ENCODE measurements at places on chromosomes 11 and 22. TPM values are rescaled to one million over a fixed set of nuclear protein-coding genes. Genes with fewer than 3 reads are reported as not detected.

Gene OR52E1
- total RNA-seq, result not detected

Gene PICALM
- 194 TPM for total RNA-seq

Gene ANO1
- not detected for total RNA-seq

Gene OR51B5
- not detected for total RNA-seq

Gene SYNGR1
- 1.1 TPM for total RNA-seq

Gene C11orf16
- total RNA-seq, result not detected

Gene OR8A1
- total RNA-seq, result not detected

Gene UPK3A
- not detected for total RNA-seq

Gene PLAAT5
- 1.8 TPM for total RNA-seq

GRCh38 chr22:17777005-17777716 lies 2.9 kb upstream of the BID start:
- DNase-seq, result peak; percentile 75
- H3K27ac ChIP-seq, result peak overlapping the region; percentile 92
- H3K27me3 ChIP-seq, result no peaks in the 10 kb centered on the region
- no peaks in the 10 kb centered on the region for H3K36me3 ChIP-seq
- H3K4me1 ChIP-seq, result peaks cover 91% of the 10 kb centered on the region

- H3K4me3 ChIP-seq, result no peak overlapping the region
- H3K27me3 ChIP-seq, result no peaks in the 10 kb centered on the region
- no peak for DNase-seq
- H3K36me3 ChIP-seq, result no peaks in the 10 kb centered on the region
- no peak overlapping the region for H3K27ac ChIP-seq
- H3K4me1 ChIP-seq, result no peaks in the 10 kb centered on the region
Measured at GRCh38 chr11:42669248-42669976, 642.4 kb upstream of the API5 start.

DNA sequence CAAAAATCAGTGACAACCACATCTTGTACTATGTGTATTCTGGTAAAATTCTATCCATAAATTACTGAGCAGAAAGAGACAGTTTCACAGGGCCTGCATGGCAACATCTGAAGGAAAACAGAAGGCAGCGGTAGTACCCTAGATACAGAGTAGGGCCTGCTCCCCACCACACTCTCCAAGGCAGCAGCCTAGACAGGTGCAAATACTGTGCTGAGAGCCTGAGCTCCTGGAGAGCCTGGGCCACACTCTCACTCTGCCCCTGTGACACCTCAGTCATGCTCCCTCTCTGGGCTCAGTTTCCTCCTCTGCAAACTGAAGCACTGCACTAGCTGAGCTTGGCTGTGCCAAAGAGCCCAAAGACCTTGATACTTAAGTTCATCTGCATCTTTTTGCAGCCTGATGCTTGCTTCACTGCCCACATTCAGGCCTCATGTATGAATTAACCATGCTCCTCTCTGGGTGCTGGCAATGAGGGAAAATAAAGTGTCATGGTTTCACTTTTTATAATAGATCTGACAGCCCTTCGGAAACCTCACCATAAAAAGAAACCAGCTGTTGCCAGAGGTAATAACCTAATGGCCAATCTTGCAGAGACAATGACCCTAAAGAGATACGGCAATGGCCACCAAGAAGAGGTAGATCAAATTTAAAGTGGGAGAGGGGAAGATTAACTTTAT lies 104.7 kb downstream of the PLEKHA7 start:
- H3K36me3 ChIP-seq, result no peaks in the 10 kb centered on the region
- no peak overlapping the region for H3K27ac ChIP-seq
- H3K27me3 ChIP-seq, result no peaks in the 10 kb centered on the region
- no peak overlapping the region for H3K4me3 ChIP-seq
- no peaks in the 10 kb centered on the region for H3K4me1 ChIP-seq

DNA sequence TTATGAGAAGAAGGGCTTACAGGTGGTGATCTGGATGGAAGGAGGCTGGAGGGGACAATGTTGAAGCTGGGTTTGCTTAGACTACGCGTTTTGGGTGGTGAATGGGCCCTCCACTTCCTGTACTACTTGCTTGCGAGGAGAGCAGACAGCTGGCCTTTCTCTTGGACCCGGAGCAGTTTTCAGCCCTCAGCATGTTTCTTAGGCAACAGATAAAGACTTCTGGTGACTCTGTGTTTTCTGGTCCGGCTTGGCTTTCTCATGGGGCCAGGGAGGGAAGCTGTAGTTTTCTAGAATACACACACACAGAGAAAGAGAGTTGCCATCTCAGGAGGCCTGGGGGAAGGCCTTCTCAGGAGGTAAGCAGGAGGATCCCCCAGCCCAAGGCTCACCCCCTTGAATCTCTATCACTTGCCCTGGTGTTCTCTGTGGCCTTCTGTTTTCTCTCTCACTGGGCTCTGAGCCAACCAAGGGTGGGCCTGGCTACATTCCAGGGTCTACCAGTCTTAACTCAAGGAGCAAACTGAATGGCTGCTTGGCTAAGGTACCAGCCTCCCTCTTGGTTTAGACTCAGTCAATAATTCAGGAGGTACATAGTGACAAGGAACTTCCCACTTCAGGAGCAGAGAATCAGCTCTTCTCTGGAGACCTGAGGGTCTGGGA lies 2.4 kb downstream of the CCS start:
- peaks cover 6% of the 10 kb centered on the region for H3K36me3 ChIP-seq
- H3K4me3 ChIP-seq, result no peak overlapping the region
- peaks cover 21% of the 10 kb centered on the region for H3K4me1 ChIP-seq
- DNase-seq, result peak; percentile 13
- H3K27me3 ChIP-seq, result no peaks in the 10 kb centered on the region
- H3K27ac ChIP-seq, result peak overlapping the region; percentile 5

GRCh38 chr11:117094776-117095175 lies 3.5 kb downstream of the SIK3 start:
- DNase-seq, result no peak
- H3K36me3 ChIP-seq, result peaks cover 2% of the 10 kb centered on the region
- H3K27ac ChIP-seq, result peak overlapping the region; percentile 17
- H3K27me3 ChIP-seq, result no peaks in the 10 kb centered on the region

GRCh38 chr11:93051186-93051585 lies 81.7 kb downstream of the MTNR1B start:
- H3K36me3 ChIP-seq, result no peaks in the 10 kb centered on the region
- no peak for DNase-seq
- H3K27me3 ChIP-seq, result no peaks in the 10 kb centered on the region
- no peak overlapping the region for H3K27ac ChIP-seq
- H3K4me1 ChIP-seq, result no peaks in the 10 kb centered on the region

GRCh38 chr11:12215181-12215593 lies 104.8 kb downstream of the MICAL2 start:
- peaks cover 79% of the 10 kb centered on the region for H3K36me3 ChIP-seq
- H3K4me3 ChIP-seq, result no peak overlapping the region
- DNase-seq, result no peak
- no peaks in the 10 kb centered on the region for H3K4me1 ChIP-seq

DNA sequence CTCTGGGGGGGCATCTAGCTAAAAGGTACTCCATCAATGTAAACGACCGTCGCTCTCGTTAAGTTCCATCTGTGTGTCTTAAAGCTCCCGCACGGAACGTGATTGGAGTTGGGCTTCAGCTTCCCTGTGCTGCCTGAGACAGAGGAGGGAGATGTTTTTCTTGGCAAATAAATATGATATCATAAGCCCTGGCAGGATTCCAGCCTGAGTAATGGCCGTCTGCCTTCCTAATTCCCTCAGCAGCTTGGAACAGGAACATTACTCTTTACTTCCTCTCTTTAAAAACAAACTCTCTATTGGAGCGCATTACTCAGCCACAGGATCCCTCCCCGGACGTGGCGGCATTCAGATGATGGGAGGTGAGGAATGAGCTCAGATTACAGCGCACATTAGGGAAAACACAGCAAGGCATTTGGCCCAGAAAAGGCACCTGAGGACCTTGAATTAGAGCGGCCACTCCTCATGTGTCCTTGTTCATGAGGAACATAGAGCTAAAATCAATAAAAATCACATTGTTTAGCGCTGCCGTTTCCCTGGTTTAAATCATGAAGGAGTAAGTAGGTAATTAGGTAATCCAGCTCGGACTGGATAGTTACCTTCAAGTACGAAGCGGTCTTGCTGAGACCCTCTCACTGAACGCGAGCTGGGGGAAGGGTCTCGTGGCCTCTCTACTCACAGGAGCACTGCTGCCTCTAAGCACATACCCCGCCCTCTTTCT lies 230.4 kb downstream of the ST3GAL4 start:
- H3K4me1 ChIP-seq, result no peaks in the 10 kb centered on the region
- no peak for DNase-seq
- no peaks in the 10 kb centered on the region for H3K27me3 ChIP-seq
- no peaks in the 10 kb centered on the region for H3K36me3 ChIP-seq

DNA sequence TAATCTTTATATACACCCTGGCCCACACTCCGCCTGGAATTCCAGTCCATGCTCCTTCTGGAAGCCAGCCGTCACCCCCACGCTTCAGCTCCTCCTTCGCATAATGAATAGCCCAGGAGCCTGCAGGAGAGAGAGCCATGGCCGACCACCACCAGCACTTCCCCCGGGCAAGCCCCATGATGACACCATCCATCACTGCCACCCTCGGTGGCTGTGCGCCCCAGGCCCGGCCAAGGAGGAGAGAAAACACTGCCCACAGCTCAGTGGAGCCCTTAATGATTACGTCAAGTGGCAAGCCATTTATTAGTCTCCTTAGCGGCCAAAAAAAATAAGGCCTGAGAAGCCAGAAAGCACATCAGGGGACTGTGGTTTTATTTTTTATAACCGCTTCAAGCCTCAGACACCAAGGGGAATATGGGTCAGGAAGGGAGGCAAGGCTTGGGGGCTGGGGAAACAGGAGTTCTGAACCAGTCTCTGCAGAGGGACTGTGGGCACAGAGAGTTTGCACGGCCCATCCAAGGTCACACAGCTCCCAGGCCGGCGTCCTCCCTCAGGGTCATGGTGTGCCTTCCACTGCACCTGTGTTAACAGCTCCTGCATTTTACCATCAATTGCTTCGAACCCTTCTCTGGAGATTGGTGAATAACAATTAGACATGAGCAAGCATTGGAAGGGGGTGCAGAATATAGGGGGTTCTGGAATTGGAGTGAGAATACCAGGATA lies 134.3 kb downstream of the MN1 start:
- no peaks in the 10 kb centered on the region for H3K27me3 ChIP-seq
- H3K4me3 ChIP-seq, result no peak overlapping the region
- DNase-seq, result no peak
- H3K36me3 ChIP-seq, result no peaks in the 10 kb centered on the region
- no peaks in the 10 kb centered on the region for H3K4me1 ChIP-seq

DNA sequence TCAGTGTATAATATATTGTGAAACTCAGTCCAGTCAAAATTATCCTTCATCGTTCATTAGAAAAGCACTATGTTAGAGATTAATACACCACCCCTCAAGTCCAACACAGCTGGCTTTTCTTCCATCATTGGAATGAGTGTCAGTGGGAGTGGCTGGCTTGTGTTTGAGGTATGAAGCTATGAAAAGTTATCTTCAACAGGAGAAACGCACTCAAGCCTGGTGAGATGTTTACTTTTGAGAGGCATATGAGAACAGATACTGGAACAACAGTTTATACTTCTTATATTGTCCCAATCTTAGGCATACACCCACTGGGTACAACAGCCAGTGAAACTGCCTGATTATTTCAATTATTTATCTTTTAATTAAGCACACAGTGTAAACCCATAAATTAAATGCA lies 34.3 kb downstream of the PLEKHB1 start:
- peaks cover 31% of the 10 kb centered on the region for H3K36me3 ChIP-seq
- H3K27ac ChIP-seq, result no peak overlapping the region
- H3K4me3 ChIP-seq, result no peak overlapping the region
- H3K27me3 ChIP-seq, result no peaks in the 10 kb centered on the region

GRCh38 chr22:43867839-43868635 lies 5.7 kb upstream of the SULT4A1 start:
- no peaks in the 10 kb centered on the region for H3K36me3 ChIP-seq
- no peak for DNase-seq
- no peak overlapping the region for H3K4me3 ChIP-seq

- H3K4me1 ChIP-seq, result no peaks in the 10 kb centered on the region
- H3K36me3 ChIP-seq, result peaks cover 14% of the 10 kb centered on the region
- DNase-seq, result no peak
Measured at GRCh38 chr11:953512-953911, 27.8 kb downstream of the AP2A2 start.
